Fibroblast of mammary gland (primary cell): ENCODE measurements at places on chromosomes 5 and 9.

GRCh38 chr9:76198336-76198735 is 195.9 kb downstream of the RFK start:
- DNase-seq = peak; percentile 41

- peak; percentile 92 for DNase-seq
These were observed 125.6 kb downstream of the LPAR1 start for GRCh38 chr9:110912419-110913291.

DNA sequence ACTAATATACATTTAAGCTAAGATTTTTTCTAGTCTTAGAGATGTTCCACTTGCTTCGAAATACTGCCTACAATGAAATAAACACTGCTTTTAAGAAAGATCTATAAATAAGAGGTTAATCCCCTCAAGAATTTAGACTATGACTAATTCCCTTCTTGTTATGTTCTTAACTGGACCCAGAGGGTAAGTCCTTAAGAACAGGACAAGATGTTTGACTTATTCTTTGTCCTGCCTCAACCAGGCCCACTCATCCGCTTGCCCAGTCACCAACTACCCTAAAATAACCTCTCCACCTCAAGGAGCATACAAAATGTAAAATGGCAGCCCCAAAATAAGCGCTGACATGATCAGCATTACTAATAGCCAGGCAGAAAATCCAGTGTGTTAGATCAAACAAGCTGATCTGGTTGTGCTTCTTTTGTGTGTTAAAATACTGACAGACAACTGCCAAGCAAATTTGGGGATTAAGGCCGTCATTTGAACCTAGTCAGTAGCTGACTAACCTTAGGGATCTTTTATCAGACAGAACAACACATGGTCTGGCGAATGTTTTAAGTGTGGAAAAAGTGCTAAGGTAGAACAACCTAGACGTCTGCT is 93.7 kb upstream of the SMC5 start:
- peak; percentile 3 for DNase-seq

GRCh38 chr5:134769206-134769605 is 10.6 kb downstream of the DDX46 start:
- peak; percentile 68 for DNase-seq

DNA sequence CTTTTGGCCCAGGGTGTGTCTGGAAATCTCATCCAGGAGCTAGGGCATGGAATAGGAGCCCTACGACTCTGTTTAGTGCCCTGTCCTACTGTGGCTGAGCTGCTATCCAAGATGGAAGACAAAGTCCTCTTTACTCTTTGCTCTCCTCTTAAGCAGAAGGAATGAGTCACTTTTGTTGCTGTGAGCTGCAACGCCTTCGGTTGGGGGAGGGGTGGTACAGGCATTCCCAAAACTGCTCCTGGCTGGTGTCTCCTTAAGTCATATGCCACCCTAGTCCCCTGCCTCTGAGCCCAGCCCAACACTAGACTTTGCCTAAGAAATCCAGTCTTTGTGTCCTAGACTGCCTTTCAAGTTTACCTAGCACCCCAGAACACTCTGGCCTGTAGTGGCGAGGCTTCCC is 99.9 kb downstream of the PRR16 start:
- DNase-seq = peak; percentile 14

- DNase-seq = no peak
These were observed 70.3 kb downstream of the ZSWIM6 start for GRCh38 chr5:61402244-61402823.

- no peak for DNase-seq
These were observed 365.5 kb downstream of the TMEM38B start for GRCh38 chr9:106059886-106060285.

GRCh38 chr5:112869948-112870347 is 8.9 kb downstream of the SRP19 start:
- DNase-seq = no peak
